NCI-H1436 treated with DMSO at 0.1 percent for 48 hours (cell line): ENCODE measurements at places on chromosomes 12 and 14.

- DNase-seq: no peak
Measured at GRCh38 chr14:95695913-95696312, 9.7 kb downstream of the TCL1B start.

- no peak for DNase-seq
Measured at GRCh38 chr12:64633940-64634337, 23.6 kb downstream of the RASSF3 start.

GRCh38 chr12:96020314-96021003 is 14.9 kb downstream of the LTA4H start:
- no peak for DNase-seq

DNA sequence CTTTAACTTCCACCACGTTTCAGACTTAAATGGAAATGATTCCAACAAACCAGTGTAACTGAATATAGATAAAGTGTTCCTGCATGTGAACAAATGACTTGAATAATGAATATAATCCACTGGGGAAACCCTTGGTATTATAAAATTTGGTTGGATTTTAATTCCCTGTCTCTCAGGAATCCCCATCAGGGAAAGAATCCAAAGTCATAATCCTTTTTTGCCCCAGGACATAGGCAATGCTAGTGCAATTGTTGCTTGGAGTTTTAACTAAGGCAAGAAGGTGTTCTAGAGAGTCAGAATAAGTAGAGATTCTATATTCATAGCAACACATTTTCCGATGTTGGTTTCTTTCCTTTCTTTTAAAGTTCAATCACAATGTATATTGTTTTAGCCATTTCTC is 1169.4 kb downstream of the GALC start:
- no peak for DNase-seq

DNA sequence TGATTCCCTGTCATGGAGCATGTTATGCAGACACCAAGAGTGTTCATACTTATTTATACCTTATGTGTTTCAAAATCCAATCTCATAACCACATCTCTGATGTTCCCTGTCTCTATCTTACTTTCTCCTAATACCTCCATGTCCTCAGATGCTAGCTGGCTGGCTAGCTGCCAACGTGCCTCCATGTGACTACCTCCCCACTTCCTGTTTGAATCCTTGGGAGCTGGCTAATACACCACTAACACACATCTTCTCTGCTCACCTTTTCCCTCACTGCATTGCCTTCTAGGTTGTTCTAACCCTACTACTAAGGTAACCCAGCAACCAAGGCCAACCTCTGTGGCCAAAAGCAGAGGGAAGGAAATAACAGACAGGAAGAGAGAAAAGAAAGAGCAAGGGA is 27.3 kb downstream of the TTC5 start:
- no peak for DNase-seq

DNA sequence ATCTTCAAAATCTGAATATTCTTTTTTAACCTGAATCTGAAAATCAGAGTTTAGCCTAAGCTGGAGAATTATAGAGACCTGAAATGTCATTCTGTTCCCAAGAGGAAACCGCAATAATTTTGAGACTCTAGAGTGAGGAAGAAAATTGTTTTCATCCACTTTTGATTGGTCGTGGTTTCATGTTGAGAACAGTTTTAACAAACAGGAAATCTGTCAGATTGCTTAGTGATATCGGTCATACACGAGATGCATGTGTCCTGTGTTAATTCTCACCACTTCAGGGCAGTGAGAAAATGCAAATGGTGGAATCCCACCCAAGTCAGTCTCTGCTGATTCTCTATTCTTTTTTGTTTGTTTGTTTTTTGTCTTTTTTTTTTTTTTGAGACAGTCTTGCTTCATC is 1498.5 kb upstream of the TMEM132C start:
- DNase-seq: no peak

GRCh38 chr12:123808167-123808566 is 46.1 kb downstream of the DNAH10 start:
- no peak for DNase-seq

DNA sequence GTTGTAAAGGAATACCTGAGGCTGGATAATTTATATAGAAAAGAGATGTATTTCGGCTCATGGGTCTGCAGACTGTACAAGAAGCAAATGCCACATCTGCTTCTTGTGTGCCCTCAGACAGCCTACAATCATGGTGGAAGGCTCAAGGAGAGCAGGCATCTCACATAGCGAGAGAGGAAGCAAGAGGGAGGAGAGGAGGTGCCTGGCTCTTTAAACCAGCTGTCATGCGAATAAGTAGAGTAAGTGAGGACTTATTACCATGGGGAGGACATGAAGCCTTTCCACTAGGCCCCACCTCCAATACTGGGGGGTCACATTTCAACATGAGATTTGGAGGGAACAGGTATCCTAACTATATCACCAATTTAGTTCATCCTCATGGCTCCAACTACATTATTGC is 118.7 kb downstream of the ACSS3 start:
- no peak for DNase-seq

GRCh38 chr14:105065280-105066228 is at the start of gene GPR132:
GPR132 (minus strand) TSS chr14:105065430; CDS start chr14:105055420, 10,010 bp downstream.
- DNase-seq: no peak

- no peak for DNase-seq
Measured at GRCh38 chr14:92649066-92649465, 99.4 kb downstream of the LGMN start.

GRCh38 chr14:64879635-64880220 is at the start of gene SPTB:
SPTB (minus strand) TSS chr14:64879907; CDS start chr14:64823094, 56,813 bp downstream.
- DNase-seq: no peak

- no peak for DNase-seq
Measured at GRCh38 chr14:92012121-92012748, 27.6 kb downstream of the TRIP11 start.

GRCh38 chr14:57018065-57018464 is 207.8 kb upstream of the OTX2 start:
- no peak for DNase-seq

- DNase-seq: no peak
Measured at GRCh38 chr14:89626233-89626806, 209.3 kb upstream of the FOXN3 start.

- no peak for DNase-seq
Measured at GRCh38 chr12:125132698-125133400, 67.6 kb downstream of the AACS start.

- DNase-seq: no peak
Measured at GRCh38 chr14:28305938-28306337, 460.6 kb upstream of the FOXG1 start.

GRCh38 chr14:32121948-32122347 is 44.8 kb downstream of the ARHGAP5 start:
- DNase-seq: no peak
